Dermis blood vessel endothelial cell (primary cell): ENCODE measurements at places on chromosomes 2 and 18.

GRCh38 chr2:40760071-40760666 is 308.3 kb upstream of the SLC8A1 start:
- peak; percentile 19 for DNase-seq

DNA sequence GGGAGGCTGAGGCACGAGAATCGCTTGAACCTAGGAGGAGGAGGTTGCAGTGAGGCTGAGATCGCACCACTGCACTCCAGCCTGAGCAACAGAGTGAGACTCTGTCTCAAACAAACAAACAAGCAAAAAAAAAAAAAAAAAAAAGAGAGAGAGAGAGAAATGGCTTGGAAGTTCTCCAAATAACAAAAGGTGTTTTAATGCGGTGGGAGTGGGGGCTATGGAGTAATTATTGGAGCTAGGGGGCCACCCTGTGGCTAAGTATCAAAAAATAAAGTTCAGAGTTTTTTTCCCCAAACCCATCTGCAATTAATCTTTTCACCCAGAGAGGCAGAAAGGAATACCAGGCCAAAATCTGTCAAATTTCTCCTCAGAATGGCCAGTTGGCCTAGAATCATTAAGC is 23.0 kb upstream of the CEP68 start:
- peak; percentile 46 for DNase-seq

DNA sequence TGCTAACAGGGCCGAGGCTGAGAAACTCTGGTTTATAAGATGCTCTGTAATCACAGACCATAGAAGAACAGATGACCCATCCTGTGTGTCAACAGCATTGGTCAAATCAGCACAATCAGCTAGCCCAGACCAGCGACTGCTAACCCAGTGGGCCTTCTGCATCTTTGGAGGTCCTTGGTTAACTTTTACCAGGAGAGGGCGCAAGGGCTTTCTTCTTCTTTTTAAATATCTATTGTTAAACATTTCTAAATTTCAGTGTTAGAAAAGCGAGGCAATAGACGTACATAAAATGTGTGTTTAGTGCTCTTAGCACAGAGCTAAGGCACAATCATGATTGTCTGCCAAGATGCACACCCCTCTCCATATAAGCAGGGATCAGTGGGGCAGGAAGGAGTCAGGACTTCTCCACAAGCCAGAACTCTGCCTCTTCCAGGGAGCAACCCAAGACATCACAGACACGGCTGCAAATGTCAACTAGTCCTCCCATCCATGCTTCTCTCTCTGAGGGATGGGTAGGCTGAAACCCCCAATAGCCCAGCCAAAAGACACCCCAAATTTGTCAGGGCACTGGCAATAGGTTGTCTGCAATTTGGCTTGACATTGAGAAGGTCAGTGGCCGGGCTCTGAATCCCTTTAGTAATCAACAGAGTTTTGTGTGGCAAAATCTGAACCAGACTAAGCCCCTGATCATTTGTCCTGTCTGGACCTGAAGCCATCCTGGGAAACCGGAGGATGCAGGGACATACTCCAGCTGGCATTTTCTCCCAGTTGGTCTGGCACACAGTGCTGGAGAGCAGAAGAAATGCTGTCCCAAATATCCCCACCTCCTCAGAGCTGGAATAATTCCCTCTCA is 188.2 kb downstream of the BCL2 start:
- peak; percentile 73 for DNase-seq

- no peak for DNase-seq
Measured at GRCh38 chr2:239919774-239920692, 105.1 kb downstream of the NDUFA10 start.

GRCh38 chr2:51335087-51336058 is 303.4 kb upstream of the NRXN1 start:
- DNase-seq: no peak
